Esophagus squamous epithelium (tissue), 5 donors: ENCODE measurements at places on chromosomes 6 and 20.

DNA sequence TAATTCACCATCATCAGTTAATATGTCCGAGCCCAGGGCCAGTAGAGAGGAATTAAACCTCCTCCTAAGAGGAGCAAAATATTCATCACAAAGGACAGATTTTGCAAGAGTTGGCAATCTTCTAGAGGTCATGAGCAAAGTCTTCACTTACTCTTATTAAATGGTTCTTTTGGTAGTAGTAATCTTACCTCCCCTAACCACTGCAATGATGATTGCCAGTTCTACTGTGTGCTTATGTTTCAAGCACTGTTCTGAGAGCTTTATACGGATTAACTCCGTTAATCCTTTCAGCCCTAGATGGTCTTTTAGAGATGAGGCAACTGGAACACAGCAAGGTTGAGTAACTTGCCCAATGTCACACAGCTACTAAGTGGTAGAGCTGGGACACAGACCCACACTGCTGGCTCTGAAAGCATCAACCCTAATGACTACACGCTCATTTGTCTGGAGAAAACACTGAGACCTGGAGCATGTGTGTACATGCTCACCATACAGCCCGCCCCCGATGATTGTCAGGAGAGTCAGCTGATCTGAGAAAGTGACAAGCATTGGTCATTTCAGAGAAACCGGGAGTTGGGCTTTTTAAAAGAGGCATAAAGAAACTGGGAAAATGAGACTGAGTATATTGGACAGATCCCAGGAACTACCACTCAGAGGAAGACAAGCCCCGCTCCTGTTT, 276.0 kb downstream of the NRN1 start:
- DNase-seq = no peak

- DNase-seq = no peak
Observed at GRCh38 chr6:163383912-163384311, 30.6 kb upstream of the QKI start.

DNA sequence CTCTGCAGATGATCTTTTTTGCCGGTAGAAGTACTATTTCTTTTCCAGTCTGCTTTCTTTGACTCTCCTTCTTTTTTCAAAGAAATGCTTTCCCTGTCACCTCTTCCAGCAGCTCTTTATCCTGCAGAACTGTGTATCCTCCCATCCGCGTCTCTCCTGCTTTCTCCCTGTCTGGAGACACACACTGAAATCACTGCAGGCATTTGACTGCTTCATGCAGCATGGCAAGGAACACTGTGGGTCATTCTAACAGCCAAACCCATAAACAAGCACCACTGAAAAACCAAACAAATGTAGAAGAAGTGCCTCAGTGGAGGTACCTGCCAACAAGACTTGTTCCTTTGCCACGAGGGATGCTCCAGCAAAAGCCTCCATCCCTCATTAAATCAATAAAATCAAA, 403.7 kb upstream of the CITED2 start:
- no peak for DNase-seq

DNA sequence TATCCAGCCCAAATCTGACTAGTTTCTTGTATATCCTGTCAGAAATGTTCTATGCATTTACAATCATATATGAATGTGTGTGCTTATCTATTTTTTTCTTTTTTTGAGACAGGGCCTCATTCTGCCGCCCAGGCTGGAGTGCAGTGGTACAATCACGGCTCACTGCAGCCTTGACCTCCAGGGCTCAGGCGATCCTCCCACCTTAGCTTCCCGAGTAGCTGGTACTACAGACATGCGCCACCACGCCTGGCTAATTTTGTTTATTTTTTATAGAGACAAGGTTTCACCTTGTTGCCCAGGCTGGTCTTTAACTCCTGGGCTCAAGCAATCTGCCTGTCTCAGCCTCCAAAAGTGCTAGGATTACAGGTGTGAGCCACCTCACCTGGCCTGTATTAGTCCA, 3.0 kb upstream of the RAB44 start:
- no peak for DNase-seq

DNA sequence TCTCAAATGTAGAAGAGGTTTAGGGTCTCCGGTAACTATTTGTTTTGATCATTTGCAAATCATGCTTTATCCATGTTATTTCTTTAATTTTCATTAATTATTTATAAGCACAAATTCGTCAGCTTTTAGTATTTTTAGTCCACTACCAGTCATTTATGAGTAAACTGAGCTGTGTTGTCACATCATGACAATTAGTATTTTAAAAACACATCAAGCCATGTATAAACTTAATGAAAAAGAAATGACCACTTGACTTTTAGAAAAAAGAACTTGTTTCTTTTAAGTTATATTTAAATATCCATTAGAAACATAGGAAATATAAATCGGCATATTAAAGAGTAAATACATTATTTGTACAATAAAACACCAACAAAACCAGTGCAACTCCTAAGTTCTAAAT, 2.8 kb downstream of the NKX2-4 start:
- no peak for DNase-seq

DNA sequence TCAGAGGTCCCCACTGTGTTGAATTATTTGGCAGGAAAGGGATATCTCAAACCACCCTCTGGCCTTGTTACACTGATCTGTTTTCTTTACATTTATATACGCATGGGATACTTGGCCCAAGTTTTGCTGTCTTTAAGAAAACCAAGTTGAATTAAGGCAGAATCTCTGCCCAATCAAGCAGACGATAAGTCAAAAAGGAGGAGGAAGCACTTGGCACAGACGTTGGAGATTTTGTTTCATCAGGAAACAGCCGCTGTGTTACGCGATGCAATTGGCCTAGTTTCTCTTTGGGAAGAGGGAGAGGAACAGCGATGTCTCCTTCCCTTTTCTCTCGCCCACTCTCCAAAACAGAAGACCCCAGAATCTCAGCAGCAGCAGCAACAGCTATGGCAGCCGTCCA, 20.2 kb upstream of the NAA20 start:
- DNase-seq = no peak

GRCh38 chr6:44535446-44535845, 147.9 kb downstream of the CDC5L start:
- no peak for DNase-seq

GRCh38 chr6:156111913-156112312, 656.3 kb upstream of the NOX3 start:
- no peak for DNase-seq

GRCh38 chr6:167079853-167080297, 43.0 kb upstream of the CCR6 start:
- DNase-seq = no peak

GRCh38 chr6:44339763-44340625, 2.5 kb upstream of the SPATS1 start:
- no peak for DNase-seq

DNA sequence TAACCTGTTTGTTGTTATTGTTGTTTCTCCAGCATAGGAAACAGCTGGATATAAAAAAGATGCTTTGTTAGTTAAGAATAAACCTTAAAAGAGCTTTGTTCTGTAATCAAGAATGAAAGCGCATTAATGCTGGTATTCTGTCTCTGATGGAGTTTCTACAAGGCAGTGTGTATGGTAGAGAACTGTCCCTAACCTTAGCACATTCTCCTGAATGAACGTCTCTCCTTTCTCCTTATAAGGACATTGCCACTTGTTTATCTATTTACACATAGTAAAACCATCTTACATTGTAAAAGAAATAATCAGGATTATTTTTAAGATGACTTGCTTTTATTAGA, 33.8 kb upstream of the LCA5 start:
- DNase-seq = no peak

DNA sequence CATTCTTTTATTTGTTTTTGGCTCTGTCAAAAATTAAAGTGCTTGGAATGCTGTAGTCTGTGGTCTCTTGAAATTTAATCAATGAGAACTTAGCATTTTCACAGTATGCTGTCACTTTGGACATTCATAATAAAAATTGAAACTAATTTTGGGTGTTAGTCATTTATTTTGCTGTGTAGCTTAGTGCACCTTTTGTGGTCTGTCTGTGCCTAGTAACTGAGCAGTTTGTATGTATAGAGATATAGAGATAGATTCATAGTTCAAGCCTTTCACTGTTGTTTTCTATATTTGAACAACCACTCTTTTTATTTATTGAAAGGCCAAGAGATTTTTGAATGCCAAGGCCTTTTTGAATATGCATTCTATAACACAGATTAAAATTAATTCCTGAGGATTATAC, 86.4 kb upstream of the TIAM2 start:
- DNase-seq = no peak
